ENCODE measurements at places on chromosomes 12 and 14.

DNA sequence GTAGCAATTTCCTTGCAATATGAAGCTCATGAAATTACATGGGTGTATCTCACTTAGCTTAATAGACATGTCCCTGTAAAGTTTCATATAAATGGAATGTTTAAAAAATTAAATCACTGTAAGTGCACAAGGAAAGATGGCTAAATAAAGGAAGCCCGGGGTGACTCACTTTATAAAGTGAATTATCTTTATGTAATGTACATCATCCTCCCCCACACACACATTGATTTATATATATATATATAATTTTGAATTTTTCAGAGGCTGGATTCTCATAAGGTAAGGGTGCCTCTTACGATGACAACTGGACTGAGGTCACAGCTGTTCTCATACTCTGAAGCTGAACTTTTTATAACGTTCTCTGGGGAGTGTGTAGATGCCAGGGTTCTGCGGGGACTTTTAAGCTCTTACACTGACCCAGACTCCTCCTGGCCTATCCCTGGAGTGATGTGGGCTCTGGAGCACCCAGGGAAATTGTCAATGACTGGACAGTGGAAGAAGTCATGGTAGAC lies 108.7 kb upstream of the HIF1A start:
- DNase-seq: no peak

DNA sequence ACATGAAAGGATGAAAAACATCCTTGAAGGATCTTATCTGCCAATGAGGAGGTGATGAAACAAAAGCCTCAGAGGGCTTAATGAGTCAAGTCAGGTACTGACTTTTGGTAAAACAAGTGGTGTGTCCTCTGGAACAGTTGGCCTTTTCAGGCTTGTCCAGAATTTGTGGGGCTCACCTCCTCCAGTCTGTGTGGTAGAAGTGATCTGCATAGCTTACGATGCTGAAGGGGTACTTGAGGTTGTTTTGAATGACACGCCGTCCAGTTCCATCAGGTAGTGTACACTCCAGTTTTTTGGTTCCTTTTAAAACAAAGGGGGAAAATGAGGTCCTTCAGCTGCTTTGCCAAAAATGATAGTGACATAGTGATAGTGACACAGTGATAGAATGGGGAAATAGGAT lies 17.0 kb downstream of the RTRAF start:
- no peak for DNase-seq

- DNase-seq: no peak
Measured at GRCh38 chr14:88002421-88003075, 2.4 kb upstream of the GPR65 start.

GRCh38 chr12:93125126-93125525 lies 196.0 kb upstream of the EEA1 start:
- no peak for DNase-seq

DNA sequence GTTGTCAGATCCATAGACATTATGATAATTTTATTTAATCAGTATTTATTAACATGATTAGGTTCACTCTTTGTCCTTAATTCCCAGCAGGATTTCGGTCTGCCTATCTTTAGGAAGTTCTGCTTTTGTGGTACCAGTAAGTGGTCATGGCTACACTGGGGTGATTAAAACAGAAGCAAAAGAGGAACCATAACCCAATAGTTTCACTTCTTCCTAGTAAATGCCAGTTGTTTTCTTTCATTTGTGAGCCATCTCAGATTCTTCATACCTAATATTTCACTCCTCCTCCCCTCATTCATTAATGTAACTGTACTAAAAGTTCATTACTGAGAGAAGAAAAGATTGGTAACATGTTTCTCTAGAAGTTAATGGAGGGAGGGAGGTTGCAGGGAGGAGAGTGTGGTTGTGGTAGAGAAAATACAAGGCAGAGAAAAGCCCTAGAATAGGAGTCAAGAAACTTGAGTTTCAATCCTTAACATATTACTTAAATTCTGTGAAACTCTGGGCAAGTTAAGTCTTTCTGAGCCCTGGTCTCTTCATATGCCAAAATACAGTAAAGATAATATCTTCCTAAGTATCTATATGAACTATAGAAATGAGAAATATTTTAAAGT lies 101.2 kb downstream of the PEBP1 start:
- DNase-seq: no peak

DNA sequence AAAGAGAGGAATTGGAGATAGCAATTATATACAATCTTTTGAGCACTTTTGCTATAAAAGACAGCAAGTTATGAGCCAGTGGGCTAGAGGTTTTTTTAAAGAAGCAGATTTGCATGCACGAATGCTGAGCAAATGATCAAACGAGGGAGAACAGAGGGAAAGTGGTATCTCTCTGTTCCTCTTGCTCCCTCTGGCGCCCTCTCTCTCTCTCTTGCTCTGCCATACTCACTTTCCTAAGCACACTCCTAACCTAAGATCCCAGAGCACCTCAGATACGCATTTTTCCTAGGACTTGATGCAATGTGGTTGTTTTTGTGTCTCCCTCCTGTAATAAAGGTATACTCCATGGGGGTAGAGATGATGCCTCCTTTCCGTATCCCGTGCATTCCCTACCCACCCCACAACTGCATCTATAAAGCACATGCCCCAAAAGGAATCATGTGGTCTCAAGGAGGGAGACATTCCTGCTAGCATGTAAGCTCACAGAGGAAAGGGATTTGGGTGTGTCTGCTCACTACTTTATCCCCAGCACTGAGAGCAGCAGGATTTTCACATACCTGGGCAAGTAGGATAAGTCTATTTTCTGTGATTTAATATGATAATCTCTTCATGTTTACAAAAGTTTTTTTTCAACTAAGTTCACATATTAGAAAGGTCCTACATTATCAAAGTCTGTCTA lies 270.2 kb downstream of the SSPN start:
- DNase-seq: no peak

- DNase-seq: no peak
Measured at GRCh38 chr12:40618636-40619035, 73.6 kb upstream of the CNTN1 start.
